ENCODE measurements at places on chromosomes 6 and 20.

GRCh38 chr6:125970760-125971159, 14.2 kb downstream of the HINT3 start:
- no peak for DNase-seq

DNA sequence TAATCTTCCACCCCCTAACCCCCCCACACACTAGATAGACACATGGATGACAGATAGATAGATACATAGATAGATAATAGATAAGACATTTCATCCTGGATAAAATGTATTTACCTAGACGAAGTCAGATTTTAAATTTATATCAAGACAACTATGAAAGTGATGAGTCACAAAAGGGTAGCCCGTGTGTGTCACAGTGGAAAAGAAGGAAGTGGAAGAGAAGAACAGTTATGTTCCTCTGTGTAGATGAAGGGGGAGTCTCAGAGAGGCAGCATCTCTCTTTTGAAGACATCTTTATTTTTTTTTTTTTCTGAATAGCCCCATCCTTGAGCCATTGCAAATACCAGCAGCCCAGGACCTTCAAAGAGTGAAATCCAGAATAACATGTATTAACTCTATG, 121.7 kb upstream of the VGLL2 start:
- DNase-seq = no peak

- DNase-seq = no peak
Observed at GRCh38 chr20:1336699-1337367, 7.9 kb upstream of the SDCBP2 start.

DNA sequence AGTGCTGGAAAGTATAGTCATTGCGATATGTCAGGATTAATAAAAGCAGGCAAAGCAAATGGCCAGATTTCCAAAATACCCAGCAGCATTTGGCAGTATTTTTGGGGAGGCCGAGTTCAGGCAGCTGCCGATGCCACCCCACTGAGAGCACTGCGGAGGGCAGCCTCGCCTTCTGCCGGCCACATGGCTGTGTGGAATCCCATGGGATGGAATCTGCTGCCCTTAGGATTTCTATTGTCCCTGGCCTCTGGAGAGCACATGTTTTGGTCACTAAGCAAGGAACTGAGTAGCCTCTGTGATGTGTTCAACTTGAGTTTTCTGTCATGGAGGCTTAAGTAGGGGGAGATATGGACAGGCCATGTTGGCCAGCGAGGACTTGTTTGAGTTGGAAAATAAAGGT, 123.0 kb downstream of the FARS2 start:
- DNase-seq = no peak

DNA sequence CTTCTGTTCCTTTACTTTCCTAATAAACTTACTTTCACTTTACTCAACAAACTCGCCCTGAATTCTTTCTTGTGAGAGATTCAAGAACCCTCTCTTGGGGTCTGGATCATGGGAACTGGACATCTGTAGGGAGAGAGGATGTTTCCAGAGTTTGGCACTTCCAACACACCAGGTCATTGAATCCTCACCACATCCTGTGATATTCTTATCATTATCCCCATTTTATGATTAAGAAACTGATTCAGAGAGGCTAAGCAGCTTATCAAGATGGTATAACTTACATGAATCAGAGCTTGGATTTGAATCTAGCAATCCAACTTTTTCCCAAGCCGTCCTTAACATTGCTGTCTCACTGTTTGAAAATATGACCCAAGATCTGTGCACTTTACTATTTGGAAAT, 15.5 kb downstream of the PPIL6 start:
- DNase-seq = peak; percentile 70

- DNase-seq = no peak
Observed at GRCh38 chr6:39088331-39088730, 26.7 kb downstream of the SAYSD1 start.

GRCh38 chr6:2237001-2237400, 8.4 kb downstream of the GMDS start:
- DNase-seq = peak; percentile 46

DNA sequence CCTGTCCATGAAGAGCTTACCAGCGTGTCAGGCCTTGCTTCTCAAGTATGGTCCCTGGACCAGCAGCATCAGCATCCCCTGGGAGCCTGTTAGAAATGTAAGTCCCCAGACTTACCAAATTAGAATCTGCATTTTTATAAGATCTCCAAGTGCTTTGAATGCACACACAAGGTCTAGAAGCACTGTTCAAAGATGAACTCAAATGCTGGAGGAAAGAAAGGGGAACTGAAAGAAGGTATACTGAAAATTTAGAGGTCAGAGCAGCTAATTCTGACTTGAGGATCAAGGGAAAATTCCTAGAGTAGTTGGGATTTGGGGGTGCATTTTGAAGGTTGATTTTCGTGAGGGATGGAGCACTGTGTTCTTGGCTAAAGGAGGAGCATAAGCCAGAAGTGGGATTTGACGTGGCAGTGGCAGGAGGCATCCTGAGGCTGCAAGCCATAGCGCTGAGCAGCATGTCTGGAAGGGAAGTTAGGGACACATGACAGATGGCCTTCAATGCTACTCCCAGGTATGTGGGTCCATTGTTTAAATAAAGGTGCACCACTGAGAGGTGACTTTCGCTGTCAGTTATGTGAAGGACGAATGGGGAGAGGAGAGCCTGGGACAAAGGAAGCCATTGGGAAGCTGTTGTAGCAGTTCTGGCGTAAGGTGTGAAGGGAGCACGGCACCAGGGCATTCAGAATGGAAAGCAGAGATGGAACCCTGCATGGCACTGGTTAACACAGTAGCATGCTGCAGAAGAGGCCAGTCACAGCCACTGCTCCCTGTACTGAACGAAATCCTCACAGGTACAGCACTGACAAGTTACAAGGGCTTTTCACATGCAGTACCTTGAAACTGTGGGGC, 36.2 kb downstream of the ARMC2 start:
- DNase-seq = no peak

- no peak for DNase-seq
Observed at GRCh38 chr20:36311141-36311853, 5.2 kb downstream of the DLGAP4 start.

GRCh38 chr20:62437496-62437895, 10.2 kb upstream of the RBBP8NL start:
- DNase-seq = no peak

- peak; percentile 64 for DNase-seq
Observed at GRCh38 chr6:43013097-43013842, 476 bp downstream of the MEA1 start.

- DNase-seq = no peak
Observed at GRCh38 chr20:32577023-32577422, 8.1 kb downstream of the NOL4L start.

DNA sequence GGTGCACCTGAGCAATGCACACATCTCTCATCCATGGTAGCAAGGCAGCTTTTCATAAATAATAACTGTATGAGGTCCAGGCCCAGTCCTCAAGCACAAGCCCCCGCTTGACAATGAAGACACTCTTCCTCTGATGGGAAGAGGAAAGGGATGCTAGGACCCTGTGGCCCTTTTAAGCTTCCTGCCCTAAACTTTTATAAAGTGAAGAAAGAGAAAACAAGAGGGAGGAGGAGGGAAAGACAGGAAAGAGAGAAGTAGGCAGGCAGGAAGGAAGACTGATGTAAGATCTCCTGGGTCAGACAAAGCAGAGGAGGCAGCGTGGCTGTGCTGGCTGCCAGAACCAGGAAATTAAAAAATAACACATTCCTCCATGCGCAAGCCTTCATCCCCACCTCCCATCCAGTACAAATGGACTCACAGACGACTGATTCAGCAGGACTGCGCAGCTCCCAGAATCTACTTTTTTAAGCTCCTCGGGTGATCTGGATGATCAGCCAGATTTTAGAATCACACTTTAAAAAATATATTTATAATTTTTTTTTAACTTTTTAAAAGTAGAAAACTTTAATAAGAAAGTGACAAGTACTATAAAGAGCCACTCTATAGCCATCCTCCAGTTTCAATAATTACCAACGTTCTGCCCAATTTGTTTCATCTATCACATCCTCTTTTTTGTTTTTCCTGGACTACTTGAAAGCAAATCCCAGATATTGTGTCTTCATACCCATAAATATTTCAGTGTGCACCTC, 16.5 kb downstream of the TNFAIP3 start:
- DNase-seq = no peak

DNA sequence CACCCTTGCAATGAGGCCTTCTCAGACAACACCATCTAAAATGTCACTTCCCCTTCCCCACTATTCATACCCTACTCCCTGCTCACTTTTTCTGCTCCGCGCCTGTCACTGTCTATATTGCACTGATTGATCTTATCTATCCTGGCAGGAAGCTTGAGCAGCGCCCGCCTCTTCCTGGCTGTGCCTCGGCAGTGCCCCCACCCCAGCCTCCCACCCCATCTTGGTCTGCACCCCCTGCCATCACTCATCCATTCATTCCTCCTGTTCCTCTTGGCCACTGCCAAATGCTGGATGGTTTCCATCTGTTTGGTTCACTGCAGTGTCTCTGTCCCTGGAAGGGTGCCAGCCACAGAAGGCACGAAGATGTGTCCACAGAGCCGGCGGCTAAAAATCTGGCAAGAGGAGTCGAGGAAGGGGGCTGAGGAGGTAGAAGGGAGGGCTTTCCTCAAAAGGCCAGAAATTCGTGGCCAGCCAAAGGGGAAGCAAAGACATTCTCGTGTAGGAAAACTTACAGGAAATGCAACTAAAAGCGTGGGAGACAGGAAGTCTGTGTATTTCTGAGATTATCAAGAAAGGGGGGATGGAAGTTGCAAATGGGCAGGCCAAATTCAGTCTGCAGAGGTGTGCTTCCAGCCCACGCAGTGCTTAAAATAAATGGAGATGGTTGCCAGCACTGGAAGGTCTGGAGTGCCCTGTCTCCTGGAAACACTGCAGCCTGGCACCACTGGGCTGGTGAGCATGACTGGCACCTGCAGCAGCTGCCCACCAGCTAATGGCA, 27.6 kb downstream of the SYNJ2 start:
- DNase-seq = peak; percentile 76

GRCh38 chr6:84526631-84527030, 237.8 kb downstream of the TBX18 start:
- DNase-seq = no peak

GRCh38 chr6:1600764-1601157, 9.0 kb upstream of the FOXC1 start:
- no peak for DNase-seq

DNA sequence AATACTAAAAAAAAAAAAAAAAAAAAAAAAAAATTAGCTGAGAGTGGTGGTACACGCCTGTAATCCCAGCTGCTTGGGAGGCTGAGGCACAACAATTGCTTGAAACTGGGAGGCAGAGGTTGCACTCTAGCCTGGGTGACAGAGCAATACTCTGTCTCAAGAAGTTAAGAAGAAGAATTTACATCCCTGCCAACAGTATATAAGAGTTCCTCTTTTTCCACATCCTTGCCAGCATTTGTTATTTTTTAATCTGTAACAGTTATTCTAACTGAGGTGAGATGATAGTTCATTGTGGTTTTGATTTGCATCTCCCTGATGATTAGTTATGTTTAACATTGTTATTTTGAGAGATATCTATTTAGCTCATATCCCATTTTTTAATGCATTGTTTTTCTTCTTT, 20.3 kb upstream of the DYNLRB1 start:
- no peak for DNase-seq

GRCh38 chr6:157527471-157527907, 146.5 kb downstream of the ZDHHC14 start:
- no peak for DNase-seq

DNA sequence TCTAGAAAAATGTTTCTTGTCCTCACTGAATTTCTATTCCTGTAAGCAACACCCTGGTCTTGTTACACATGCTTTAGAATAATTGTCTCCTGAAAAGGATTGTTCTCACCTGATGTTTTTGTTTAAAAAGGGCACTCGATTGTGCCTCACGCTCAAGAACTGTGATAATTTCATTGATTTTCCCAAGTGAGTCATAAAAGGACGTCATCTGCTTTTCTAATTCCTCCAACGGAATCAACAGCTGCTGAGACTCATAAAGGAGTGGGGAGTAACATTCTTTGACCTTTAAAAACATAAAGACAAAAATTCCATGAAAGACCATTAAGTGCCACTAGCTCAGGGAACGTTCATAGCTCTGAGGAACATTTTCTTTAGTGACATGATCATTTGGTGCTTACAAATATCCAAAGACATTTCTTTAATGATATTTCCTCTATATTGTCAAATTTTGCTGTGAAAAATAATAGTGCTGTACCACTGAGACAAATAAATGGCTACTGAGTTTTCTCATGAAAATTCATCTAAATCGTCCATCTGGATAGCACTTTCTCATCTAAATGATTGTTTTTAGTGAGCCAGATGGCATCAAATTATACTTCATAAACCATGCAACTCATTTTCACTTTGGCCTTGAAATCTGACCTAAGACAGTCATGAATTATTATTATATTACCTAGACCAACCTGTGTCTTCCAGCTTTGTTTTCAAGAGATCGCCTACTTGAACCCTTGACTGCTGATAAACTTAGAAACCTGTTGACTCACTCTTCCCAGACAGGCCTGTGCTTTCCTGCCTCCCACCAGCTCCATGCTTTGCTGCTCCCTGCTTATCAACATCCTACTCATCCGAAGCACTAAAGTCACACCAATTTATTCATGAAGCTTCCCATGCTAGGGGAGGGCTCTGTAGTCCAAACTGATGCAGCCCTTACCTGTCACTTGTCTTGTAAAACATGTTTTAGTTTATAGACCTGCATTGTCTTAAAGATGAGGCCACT, 178.2 kb downstream of the SYNE1 start:
- DNase-seq = no peak

GRCh38 chr6:39430871-39431523, 108.5 kb upstream of the KCNK16 start:
- DNase-seq = no peak

DNA sequence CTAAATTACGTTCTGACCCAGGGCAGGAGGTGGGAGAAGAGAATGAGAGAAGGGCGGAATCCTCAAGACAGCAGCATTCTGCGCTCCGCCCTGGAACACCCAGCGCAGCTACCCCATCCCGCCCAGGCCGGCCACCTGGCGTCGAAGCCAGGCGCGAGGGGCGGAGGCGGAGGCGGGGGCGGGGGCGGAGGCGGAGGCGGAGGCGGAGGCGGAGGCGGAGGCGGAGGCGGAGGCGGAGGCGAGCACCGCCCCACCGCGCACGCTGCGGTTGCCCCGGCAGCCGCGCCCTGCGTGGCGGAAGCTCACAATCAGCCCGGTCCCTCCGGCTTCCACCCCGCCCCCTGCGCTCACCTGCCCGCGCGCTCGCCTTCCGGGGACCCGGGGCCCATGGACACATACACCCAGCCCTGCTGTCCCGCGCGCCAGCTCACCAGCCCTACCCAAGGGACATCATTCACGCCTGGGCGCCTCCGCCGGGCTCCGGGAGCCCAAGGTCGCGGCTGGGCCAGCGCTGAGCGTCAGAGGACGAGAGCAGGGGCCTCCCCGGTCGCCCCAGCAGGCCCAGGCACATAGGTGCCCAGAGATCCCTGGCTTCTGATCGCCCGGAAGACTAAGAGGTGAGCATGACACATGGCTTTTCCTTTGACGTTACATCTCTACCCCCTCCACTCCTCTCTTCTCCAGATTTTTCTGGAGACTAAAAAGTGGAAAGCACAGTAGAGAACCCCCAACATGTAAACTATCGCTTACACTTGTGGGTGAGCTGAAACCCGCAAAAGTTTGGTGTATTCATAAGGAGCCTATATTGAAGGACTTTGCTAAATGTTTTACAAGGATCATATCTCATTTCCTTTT, at the start of gene ANKEF1:
Gene ANKEF1, plus strand, starts transcription at position 271 of the 855 bp plus-strand sequence. CDS start 3,315 bp downstream, outside the sequence.
- peak; percentile 38 for DNase-seq

Data from NCI-H226 (cell line).